ENCODE measurements at places on chromosomes 6 and 20.

- DNase-seq: no peak
Measured at GRCh38 chr20:35117196-35117595, 24.6 kb upstream of the TRPC4AP start.

DNA sequence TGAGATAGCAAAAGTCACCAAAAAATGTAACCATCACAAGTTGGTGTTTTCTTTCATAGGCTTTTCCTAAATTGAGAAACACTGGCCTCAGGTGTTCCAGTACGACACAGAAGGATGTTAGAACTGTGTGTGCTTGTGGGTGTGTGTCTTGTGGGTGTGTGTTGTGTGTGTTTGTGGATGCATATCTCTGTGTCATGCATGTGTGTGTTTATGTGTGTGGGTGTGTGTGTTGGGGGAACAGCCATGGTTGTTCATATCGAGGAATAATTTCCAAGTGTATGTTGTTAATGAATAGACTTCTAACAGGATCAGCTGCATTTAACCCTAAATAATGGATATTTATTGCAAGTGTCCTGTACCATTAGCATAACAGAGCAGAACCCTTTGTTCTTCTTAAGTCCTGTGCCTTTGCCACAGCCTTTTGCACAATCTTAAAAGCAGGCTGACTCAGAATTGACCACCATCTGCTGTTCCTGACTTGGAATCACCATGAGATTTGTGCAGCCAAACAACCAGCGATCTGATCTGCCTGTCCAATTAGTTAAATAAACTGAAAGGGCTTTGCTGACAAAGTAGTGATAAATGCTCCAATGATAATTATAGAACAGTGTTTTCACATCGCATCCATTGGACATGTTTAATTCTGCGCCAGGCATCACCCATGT is 7.6 kb downstream of the CD93 start:
- no peak for DNase-seq

- DNase-seq: no peak
Measured at GRCh38 chr6:79750806-79751205, 119.7 kb downstream of the SH3BGRL2 start.

DNA sequence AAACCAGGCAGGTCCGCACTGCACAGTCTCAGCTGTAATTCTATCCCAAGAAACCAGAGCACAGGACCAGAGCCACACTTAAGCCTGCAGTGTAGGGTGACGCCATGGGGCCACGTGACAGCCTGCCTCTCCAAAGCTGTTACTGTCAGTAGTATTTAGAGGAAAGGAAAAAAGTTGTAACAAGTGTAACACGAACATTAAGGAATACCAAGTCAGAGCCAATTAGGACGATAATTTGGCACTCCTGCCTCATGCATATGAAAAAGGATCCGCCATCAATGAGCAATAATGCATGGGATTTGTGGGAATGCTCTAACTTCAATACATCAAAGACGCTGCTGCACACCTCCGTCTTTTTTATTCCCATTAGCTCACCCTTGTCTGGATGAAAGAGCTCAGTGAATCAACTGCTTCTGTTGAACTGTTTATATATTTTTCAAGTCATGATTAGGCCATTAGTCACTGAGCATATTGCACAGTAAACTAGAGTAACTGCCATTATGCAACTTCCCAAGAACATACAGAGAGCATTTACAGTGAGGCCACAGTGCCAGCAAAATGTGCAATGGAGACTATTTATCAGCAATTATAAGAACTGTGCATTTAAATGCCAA is 79.9 kb downstream of the ATXN1 start:
- DNase-seq: peak; percentile 19

GRCh38 chr6:98831959-98832283 is 2.5 kb upstream of the POU3F2 start:
- DNase-seq: no peak

DNA sequence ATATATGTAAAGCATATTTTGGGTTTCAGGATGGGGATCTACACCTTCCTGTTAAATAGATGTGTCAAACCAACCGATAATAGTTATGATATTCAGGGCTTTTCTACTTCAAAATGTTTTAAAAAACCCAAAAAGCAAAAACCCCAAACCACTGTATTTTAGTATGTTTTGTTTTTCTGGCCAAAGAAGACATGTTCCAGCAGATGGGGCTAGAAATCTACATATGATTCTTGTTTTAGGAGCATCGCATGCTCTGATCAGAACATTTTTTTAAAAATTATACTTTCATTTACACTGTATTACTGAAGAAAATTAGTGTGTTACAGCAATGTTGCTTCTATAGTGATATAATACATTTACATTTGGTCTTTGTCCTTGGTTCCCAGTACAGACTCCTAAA is 11.0 kb downstream of the RMND1 start:
- DNase-seq: no peak

DNA sequence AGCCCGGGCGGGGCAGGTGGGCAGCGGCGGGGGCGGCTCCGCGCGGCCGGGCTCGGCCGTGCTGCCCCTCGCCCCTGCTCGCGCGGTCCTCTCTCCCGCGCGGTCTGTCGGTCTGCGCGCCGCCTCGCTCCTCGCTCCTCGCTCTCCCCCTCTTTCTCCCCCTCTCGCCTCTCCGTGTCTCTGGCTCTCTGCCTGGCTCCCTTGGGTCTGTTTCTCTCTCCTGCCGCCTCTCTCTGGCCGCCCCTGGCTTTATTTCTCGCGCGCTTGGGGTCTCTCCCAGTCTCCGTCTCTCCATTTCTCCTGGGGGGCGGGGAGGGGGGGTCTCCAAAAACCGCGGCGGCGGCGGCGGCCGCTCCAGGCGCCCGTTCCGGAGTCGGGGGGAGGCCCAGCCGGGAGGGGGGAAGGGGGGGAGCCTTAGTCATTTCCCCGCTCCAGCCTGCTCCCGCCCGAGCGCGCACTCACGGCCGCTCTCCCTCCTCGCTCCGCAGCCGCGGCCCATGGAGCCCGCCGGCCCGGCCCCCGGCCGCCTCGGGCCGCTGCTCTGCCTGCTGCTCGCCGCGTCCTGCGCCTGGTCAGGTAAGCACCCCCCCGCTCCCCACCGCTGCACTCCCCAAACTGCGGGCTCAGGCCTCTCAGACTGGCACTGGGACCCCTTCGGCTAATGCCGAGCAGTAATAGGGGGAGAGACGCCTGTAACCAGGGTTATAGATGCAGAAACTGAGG is at the start of gene SIRPA:
SIRPA (plus strand) TSS at position 457 of the 723 bp plus-strand sequence; CDS start at position 498, 41 bp downstream.
- no peak for DNase-seq

DNA sequence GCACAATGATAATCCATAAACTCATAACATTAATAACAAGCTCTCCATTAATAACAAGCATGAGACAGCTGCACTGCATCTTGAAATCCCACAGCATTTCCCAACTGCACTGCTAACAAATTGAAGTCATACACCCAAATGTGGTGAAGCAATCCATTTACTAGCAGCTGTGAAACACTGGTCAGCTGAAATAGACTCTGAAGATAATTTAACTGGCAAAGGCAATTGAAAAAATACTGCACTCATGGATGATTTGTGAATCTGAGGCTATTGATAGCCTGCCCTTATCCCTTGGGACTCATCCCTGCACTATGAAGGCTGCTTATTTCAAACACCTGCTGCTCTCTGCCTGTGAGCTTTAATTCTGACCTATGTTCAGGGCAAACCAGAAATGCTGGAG is 49.1 kb upstream of the PLCB1 start:
- no peak for DNase-seq

DNA sequence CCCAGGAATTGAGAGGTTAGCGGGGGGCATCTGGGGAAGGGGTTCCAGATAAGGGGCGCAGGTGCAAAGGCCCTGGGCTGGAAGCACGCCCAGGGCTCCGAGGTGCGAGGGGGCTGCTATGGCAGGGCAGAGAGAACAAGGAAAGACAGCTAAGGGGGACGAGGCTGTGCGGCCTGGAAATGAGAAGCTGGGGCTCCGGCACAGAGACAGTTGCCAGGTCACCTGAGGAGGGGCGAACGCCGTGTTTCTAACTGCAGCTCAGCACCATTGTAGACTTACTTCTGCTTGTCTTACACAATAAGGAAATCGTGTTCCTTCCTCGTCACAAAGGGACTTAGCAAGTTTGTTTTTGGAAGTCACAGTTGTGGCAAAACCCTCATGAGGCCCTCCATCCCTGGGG is 68.9 kb upstream of the TBXT start:
- DNase-seq: no peak

GRCh38 chr20:44711237-44711636 is 3.9 kb upstream of the CCN5 start:
- DNase-seq: no peak

GRCh38 chr6:130610303-130610702 is 216.9 kb upstream of the SMLR1 start:
- DNase-seq: no peak

DNA sequence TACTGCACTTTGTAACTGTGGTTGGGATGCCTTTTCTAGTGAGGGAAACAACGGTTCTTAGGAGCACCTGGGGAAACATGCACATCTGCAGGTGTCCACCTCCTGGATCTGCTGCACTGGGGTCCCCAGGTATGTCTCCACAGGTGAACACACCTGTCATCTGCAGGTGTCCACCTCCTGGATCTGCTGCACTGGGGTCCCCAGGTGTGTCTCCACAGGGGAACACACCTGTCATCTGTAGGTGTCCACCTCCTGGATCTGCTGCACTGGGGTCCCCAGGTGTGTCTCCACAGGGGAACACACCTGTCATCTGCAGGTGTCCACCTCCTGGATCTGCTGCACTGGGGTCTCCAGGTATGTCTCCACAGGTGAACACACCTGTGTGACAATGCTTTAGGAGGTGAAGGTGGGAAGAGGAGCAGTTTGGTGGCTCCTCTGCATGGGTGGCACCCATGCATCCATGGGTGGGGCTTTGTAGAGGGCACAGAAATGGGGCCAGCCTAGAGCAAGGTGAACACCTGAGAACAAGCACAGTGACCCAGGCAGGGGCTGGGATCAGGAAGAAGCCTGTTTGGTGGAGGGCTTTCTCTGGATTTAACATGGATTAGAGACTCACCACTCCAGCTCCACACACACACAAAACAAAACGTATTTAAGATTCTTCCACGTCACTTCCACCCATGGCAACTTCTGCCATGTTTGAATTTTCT is 206.0 kb upstream of the CDH4 start:
- DNase-seq: no peak

GRCh38 chr20:64143018-64143801 is 21.0 kb upstream of the MYT1 start:
- DNase-seq: no peak

GRCh38 chr6:56143796-56144195 is 103.6 kb downstream of the COL21A1 start:
- DNase-seq: no peak

DNA sequence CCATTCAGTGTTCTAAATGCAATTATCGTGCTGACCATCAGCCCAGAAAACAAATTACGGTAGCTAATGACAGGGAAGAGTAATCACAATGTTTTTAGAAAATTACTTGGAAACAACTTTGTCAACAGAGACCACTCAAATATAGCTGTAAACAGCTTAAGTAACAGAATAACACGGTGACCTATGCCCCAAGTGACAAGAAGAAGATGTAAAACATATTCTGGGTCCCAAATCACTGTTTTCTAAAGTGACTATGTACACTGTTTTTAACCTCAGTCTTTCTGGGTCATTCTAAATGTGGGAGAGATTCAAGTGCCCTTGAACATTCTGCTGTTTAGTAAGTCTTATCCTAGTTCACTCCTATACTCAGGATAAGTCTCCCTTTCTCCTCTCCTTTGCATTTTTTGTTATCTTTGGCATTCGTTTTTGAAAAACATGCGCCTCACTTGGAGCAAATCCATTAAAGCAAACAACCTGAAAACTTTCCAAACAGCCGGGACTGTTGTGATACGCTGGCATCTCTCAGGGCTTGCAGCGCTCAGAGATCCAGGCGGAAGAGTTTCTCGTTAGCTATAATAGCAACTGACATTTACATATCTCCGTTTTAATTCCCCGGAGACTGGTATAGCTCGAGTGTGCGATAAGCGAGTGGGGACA is 114.5 kb upstream of the SOX4 start:
- no peak for DNase-seq

GRCh38 chr6:149990212-149990660 is 26.5 kb downstream of the ULBP1 start:
- peak; percentile 27 for DNase-seq

DNA sequence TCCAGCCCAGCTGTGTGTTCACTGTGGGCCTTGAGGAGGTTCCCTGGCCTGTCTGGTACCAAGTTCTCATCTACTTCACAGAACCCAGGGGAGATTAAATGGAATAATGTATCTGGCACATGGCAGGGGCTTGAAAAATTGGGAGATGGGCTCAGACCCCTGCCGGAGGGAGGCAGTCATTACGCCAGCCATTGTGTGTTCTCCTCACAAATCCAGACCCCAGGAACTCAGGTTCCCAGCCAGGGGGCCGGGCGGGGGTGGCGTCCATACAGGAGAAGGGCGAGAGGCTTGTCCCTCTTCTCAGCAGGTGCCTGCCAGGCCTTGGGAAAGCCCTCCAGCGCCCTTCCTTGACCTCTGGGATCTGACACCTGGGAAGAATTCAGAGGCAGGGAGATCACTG is 8.1 kb downstream of the NOL4L start:
- peak; percentile 58 for DNase-seq

GRCh38 chr20:63935447-63935846 is 20.8 kb downstream of the UCKL1 start:
- no peak for DNase-seq

DNA sequence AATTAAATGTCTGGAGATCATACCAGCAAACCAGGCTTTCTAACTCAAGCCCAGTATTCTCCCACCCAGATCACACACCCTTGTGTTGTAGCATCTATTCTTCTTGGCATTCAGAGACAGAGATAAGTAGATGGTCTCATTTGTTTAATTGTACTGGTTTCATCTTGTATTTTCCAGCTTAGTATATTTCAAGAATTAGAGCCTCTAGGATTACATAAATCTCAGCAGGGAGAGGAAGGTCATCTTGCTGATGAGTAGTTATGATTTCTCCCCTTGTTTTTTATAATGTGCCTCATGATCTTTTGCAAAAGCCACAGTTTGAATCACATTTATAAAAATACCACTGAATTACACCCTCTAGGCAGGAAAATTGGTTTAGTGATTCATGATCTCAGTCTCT is 106.6 kb upstream of the NRSN1 start:
- no peak for DNase-seq

- no peak for DNase-seq
Measured at GRCh38 chr6:133350928-133351327, 109.8 kb downstream of the EYA4 start.

- DNase-seq: no peak
Measured at GRCh38 chr6:164749221-164750064, 560.0 kb downstream of the C6orf118 start.

- no peak for DNase-seq
Measured at GRCh38 chr6:105492706-105493673, 90.1 kb upstream of the PREP start.
